T-cell (primary cell): ENCODE measurements at places on chromosomes 4 and X. TPM values are rescaled to one million over a fixed set of nuclear protein-coding genes. Genes with fewer than 3 reads are reported as not detected.
A peak's percentile ranks its signal among the peaks of the same experiment; 100 is the strongest.

GRCh38 chrX:72307646-72308051 lies 1.9 kb upstream of the CITED1 start:
- no peak overlapping the region for H3K27ac ChIP-seq
- peak overlapping the region; percentile 50 for H3K4me3 ChIP-seq
- no peaks in the 10 kb centered on the region for H3K36me3 ChIP-seq
- H3K4me1 ChIP-seq: peaks cover 40% of the 10 kb centered on the region
- DNase-seq: no peak

- H3K27me3 ChIP-seq: no peaks in the 10 kb centered on the region
- no peaks in the 10 kb centered on the region for H3K36me3 ChIP-seq
- no peak for DNase-seq
- no peak overlapping the region for H3K4me3 ChIP-seq
- H3K27ac ChIP-seq: no peak overlapping the region
Measured at GRCh38 chr4:74266081-74266480, 42.2 kb upstream of the EPGN start.

DNA sequence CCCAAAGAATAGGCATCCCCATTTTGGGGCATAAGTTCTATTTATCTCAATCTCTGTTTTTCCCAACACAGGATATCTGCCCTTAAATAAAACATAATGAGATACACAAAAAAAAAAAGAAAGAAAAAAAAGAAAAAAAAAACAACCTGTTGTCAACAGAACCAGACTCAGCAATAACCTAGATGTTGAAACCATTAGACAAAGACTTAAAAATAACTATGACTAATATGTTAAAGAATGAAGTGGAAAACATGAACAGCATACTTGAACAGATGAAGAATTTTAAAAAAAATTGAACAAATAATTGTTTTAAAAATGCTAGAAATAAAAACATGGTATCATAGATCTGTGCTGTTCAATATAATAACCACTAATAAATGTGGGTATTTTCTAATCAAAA lies 93.4 kb upstream of the RXFP1 start:
- H3K4me1 ChIP-seq: no peaks in the 10 kb centered on the region
- H3K27ac ChIP-seq: no peak overlapping the region
- H3K4me3 ChIP-seq: no peak overlapping the region
- no peaks in the 10 kb centered on the region for H3K27me3 ChIP-seq
- H3K36me3 ChIP-seq: no peaks in the 10 kb centered on the region
- DNase-seq: no peak

DNA sequence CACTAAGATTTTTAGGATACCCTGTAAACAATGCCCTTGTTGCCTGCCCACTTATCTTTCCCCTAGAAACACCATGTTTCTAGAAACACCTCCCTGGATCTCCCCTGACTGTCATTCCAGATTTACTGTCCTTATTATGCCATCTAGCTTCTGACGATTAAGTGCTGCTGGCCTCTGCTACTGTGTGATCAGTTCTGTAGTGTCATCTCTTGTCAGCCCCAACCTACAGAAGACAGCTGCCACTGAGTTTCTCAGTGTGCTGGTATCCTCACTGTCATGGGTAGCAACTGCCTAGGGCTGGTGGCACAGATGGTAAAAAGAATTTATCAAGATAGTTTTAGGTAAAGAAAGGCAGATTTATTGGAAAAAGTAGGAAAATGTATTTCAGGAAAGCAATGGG lies 68.7 kb upstream of the WWC2 start:
- H3K27ac ChIP-seq: no peak overlapping the region
- no peak overlapping the region for H3K4me3 ChIP-seq
- no peaks in the 10 kb centered on the region for H3K27me3 ChIP-seq
- no peaks in the 10 kb centered on the region for H3K36me3 ChIP-seq
- H3K4me1 ChIP-seq: no peaks in the 10 kb centered on the region

- no peaks in the 10 kb centered on the region for H3K36me3 ChIP-seq
- DNase-seq: no peak
- H3K27me3 ChIP-seq: no peaks in the 10 kb centered on the region
- H3K27ac ChIP-seq: no peak overlapping the region
- no peak overlapping the region for H3K4me3 ChIP-seq
Measured at GRCh38 chr4:123698556-123698955, 302.0 kb downstream of the SPRY1 start.

GRCh38 chr4:92122911-92123310 lies 180.9 kb upstream of the GRID2 start:
- no peaks in the 10 kb centered on the region for H3K4me1 ChIP-seq
- no peaks in the 10 kb centered on the region for H3K36me3 ChIP-seq
- no peak overlapping the region for H3K4me3 ChIP-seq
- no peak overlapping the region for H3K27ac ChIP-seq
- no peaks in the 10 kb centered on the region for H3K27me3 ChIP-seq

- H3K27ac ChIP-seq: no peak overlapping the region
- no peak for DNase-seq
- no peaks in the 10 kb centered on the region for H3K4me1 ChIP-seq
Measured at GRCh38 chr4:77636902-77637301, 31.3 kb downstream of the CXCL13 start.

DNA sequence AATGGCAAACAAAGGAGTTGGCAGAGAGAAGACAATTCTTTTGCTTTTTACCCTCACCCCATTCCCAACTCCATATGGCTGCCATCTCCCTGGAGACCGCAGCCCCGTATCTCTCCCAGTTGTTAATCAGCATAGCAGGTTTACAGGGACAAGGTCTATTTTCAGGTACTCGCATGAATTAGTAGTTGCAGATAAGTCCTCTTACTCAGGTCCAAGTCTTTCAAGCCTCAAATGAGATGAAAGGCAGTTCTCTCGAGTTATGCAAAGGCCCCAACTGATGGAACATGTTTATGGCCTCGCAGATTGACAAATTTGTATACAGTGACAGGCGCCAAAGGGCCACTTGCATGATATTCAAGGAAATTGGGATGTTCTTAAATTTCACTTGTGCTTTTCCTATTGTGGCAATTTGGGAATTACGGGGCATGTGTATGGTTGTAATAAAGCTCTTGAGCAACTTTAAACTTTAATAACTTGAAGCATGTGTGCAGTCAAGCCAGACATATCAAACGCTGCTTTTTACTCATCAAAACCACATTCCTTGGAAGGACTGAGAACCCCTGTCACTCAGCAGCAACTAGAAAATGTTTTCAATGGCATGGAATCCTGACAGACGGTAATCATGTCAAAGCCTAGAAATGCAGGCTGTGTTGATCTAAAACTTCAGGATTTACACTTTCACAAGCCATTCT lies 45.1 kb downstream of the KDR start:
- no peak overlapping the region for H3K27ac ChIP-seq
- no peak overlapping the region for H3K4me3 ChIP-seq
- no peaks in the 10 kb centered on the region for H3K4me1 ChIP-seq
- no peaks in the 10 kb centered on the region for H3K36me3 ChIP-seq

DNA sequence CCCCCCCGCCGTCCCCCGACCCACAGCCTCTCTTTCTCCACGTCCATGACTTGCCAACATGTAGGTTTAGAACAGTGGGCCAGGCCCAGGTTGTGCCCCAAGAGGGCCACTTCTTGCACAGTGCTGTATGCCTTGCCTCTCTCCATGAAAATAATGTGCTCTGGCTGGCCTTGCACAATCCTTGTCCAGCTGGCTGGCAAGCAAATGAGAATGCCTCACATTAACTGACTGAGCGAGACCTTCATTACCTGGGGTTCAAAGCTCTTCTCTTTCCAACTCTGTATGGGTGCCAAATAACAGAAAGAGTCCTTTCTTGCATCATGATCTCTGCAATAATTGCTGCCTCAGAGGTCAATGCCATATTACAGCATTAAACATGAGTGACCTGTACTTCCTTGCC lies 416.6 kb downstream of the FGF13 start:
- no peak overlapping the region for H3K27ac ChIP-seq
- no peaks in the 10 kb centered on the region for H3K36me3 ChIP-seq
- DNase-seq: no peak
- no peak overlapping the region for H3K4me3 ChIP-seq
- H3K27me3 ChIP-seq: no peaks in the 10 kb centered on the region

GRCh38 chr4:4727536-4727935 lies 131.9 kb upstream of the MSX1 start:
- no peaks in the 10 kb centered on the region for H3K4me1 ChIP-seq
- H3K4me3 ChIP-seq: no peak overlapping the region
- no peaks in the 10 kb centered on the region for H3K36me3 ChIP-seq
- no peak overlapping the region for H3K27ac ChIP-seq
- no peaks in the 10 kb centered on the region for H3K27me3 ChIP-seq

- DNase-seq: no peak
- H3K4me1 ChIP-seq: peaks cover 68% of the 10 kb centered on the region
- H3K27ac ChIP-seq: no peak overlapping the region
- H3K36me3 ChIP-seq: peaks cover 2% of the 10 kb centered on the region
- H3K27me3 ChIP-seq: peaks cover 74% of the 10 kb centered on the region
Measured at GRCh38 chr4:1170156-1170975, 2.0 kb downstream of the SPON2 start.

DNA sequence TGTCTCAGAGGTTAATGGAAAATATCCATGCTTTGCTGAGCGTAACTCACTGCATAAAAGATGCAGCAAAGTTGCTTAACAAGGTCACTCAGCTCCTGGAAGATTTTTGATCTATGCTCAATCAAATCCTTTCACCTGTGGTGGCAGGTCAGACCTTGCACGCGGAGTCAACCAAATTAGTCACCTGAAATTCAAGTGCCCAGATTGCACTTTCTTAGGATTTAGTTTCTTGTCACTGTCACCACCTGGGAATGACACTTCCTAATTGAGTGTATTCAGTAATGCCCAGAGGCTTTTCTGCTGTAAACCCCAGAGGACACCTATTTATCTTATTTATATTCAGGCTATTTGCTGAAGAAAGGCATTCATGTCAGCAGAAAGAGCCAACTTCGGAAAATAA lies 215.8 kb upstream of the SMIM31 start:
- H3K4me3 ChIP-seq: no peak overlapping the region
- H3K27me3 ChIP-seq: no peaks in the 10 kb centered on the region
- no peak for DNase-seq
- H3K4me1 ChIP-seq: no peaks in the 10 kb centered on the region
- H3K27ac ChIP-seq: no peak overlapping the region
- H3K36me3 ChIP-seq: no peaks in the 10 kb centered on the region

GRCh38 chr4:82661181-82661992 lies 99.6 kb upstream of the TMEM150C start:
- H3K27ac ChIP-seq: no peak overlapping the region
- no peaks in the 10 kb centered on the region for H3K4me1 ChIP-seq
- H3K36me3 ChIP-seq: no peaks in the 10 kb centered on the region
- DNase-seq: no peak
- no peak overlapping the region for H3K4me3 ChIP-seq

- H3K27ac ChIP-seq: no peak overlapping the region
- DNase-seq: no peak
- no peaks in the 10 kb centered on the region for H3K27me3 ChIP-seq
- no peak overlapping the region for H3K4me3 ChIP-seq
- H3K36me3 ChIP-seq: no peaks in the 10 kb centered on the region
Measured at GRCh38 chrX:123477673-123478072, 255.2 kb downstream of the THOC2 start.

GRCh38 chrX:150648296-150648940 lies 44.8 kb upstream of the MTMR1 start:
- no peaks in the 10 kb centered on the region for H3K4me1 ChIP-seq
- H3K27me3 ChIP-seq: no peaks in the 10 kb centered on the region
- H3K4me3 ChIP-seq: no peak overlapping the region
- no peak for DNase-seq
- H3K36me3 ChIP-seq: no peaks in the 10 kb centered on the region
- no peak overlapping the region for H3K27ac ChIP-seq

- H3K27me3 ChIP-seq: no peaks in the 10 kb centered on the region
- no peaks in the 10 kb centered on the region for H3K36me3 ChIP-seq
- H3K27ac ChIP-seq: no peak overlapping the region
- H3K4me1 ChIP-seq: no peaks in the 10 kb centered on the region
Measured at GRCh38 chr4:118997601-118998000, 108.9 kb downstream of the SYNPO2 start.

EGFL6 gene
- 0.26 TPM for total RNA-seq

EREG gene
- 0.19 TPM for total RNA-seq

RAB9B gene
- 0.20 TPM for total RNA-seq

TNIP3 gene
- total RNA-seq: 1.2 TPM

PGRMC2 gene
- total RNA-seq: 54.7 TPM

MAGEA9B gene
- total RNA-seq: not detected

C4orf54 gene
- total RNA-seq: not detected

POF1B gene
- 0.20 TPM for total RNA-seq

ATP2B3 gene
- total RNA-seq: not detected

CENPE gene
- 1.2 TPM for total RNA-seq

RRAGB gene
- total RNA-seq: 11.8 TPM
